ENCODE measurements at places on chromosomes 3 and 15.

DNA sequence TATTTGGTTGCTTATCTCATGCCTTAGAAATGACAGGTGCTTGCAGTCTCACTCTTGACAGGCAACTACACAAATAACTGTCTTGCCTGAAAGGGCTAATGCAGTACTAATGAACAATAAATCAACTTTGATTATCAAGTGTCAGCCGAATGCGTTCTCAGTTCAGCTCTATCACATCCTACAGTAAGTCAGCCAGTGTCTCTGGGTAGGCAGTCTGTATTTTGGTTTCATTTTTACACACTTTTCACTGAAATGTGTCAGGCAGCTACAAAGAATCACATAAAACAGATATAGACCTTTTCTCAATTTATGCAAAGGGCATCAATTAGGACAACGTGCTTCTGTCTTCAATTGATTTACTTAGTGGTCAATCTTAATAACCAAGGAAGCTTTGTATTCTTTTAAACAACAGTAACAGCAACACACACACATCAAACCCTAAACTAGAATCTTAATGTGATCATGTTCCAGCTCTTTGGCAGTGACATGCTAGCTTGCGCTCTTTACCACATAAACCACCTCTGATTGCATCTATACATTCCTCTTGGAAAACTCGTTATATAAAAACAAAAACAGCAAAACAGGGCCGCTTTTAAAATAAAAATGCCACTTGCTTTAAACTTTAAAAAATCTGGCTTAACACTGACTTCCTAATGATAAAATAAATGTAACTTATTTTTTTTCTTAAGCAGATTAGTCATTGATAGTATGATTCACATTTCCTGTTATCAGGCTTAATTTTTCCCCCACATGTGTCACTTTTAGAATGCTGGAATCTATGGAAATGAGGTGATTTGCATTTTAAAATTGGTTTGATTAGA, 520.4 kb downstream of the FOXP1 start:
- DNase-seq: no peak

DNA sequence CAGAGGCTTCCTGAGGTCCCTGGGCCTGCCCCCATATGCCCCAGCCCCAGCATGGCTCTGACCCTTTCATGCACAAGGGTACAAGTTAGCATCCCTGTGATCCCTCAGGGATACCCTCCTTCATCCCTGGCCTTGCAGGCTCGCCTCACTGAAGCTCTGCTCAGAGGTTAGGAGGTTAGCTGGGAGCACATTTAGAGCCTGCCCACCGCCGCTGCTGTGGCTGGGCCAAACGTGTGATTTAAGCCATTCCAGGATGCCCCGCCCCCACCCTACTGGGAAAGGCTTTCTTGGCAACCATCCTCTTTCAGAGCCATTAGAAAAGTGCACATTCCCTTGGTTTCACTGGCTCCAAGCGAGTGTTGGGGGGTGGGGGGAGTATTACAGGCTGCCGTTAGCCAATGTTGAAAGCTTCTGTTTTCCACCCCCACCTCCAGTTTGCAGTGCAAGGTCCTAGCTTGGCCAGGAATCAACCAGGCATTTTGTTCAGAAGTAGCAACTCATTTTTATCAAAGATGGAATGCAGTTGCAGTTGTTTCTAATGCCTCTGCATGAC, 6.3 kb upstream of the HES1 start:
- no peak for DNase-seq

DNA sequence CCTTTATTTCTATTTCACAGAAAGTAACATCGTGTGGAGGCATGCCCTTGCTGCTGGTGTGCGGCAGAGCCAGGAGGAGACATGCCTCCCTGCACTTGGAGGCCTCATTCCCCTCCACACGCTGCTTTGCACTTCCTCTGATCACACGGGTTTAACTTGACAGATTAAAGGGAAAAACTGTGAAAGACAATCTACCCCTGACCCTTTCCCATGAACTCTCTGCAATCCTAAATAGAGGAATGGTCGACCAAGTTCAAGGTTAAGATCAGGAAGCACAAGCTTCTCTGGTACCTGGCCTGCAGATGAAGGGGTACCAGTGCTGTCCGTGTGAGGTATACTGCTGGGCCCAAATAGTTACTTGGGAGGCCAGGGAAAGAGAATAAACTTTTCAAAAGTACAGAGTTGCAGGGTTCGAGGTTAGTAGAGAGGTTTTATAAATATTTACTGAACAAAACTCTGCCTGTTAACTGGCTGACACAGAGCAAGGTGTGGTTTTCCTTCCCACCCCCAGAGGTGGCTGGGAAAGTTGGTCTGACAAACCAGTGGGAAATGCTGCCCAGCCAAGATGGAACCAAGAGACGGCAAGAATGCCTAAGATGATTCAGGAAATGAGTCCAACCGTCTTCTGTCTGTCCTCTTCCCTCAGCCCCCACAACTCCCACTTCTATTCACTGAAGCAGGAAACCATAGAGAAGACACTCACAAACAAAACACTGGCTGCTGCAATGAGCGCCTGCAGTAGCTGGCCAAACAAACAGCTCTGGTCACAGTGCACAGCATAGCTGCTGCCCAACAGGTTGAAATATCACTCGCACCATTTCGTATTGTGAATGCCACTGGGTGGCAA, 79.6 kb downstream of the IGF2BP2 start:
- peak; percentile 89 for DNase-seq

- DNase-seq: peak; percentile 70
Measured at GRCh38 chr3:114093596-114093995, 37.1 kb downstream of the QTRT2 start.

DNA sequence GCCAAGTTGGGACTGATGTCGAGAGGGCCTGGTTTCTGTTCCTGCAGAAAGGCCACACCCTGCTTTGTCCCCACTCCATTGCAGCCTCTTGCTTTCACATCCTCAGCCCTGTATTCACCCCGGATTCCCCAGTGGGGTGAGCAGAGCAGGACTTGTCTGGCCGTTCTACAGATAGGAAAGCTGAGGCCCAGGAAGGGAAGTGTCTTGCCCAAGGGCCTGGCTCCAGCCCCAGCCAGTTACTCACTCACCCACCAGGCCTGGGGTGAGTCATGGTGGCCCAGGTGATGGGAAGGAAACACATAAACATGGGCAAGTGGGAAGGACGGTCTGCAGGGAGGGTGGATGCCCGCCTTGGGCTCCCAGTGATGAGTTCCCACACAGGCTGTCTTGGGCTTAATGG, 6.1 kb upstream of the DUSP7 start:
- no peak for DNase-seq

- DNase-seq: peak; percentile 22
Measured at GRCh38 chr3:59364496-59364895, 314.7 kb upstream of the CFAP20DC start.

DNA sequence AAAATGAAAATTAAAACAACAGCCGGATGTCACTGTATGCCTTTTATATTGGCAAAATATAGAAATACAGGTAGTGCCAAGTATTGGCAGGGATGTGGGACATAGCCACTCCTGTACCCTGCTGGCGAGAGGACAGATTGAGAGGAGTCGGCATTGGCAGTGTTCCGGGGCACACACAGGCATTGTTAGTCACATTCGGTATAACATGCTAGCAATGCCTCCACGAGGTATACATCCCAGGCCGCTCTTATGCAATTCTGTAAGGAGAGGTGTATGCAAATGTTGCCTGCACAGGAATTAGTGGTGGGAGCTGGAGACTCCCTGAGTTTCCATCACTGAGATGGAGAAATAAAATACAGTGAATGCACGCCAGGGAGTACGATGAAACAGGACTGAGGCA, 99.4 kb upstream of the DLG1 start:
- DNase-seq: no peak

DNA sequence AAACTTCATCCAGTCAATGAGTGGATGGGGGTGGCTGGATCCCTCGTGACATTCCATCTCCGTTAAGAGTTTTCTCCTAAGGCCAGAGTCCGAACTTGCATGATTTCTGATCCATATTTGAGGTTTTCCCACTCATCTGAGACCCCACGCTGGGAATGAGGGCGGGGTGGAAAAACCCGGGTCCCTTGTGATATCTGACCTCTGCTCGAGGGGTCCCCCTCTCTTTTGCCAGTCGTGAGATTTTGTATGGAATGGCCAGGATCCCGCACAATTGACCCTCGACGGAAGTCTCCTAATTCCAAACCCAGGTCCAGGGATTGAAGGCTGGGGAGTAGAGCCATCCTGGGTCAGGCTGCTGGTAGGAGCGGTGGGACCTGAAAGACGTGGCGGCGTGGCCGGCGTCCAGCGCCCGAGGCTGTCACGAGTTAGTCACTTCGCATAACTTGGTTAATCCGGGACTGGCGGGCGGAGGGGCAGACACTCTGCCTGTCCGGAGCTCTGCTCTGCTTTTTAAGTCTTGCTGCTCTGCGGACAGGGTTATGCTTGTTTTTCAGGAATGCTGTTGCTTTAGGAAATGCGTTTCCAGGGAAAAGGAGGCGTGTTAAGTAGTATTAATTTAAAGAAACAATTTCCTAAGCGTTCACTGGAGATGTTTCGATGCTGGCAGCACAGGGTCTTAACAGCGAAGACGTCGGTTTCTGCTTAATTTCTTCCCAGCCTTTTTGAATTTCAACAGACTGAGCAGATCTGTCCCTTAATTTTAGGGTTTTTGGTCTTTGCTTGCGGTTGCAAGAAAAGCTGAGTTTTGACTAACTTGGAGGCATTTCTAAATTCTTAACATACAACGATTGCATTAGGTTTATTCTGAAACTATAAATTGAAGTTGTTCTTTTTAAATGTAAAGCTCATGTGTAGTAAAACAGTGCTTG, 69.7 kb upstream of the LRRFIP2 start:
- DNase-seq: no peak

DNA sequence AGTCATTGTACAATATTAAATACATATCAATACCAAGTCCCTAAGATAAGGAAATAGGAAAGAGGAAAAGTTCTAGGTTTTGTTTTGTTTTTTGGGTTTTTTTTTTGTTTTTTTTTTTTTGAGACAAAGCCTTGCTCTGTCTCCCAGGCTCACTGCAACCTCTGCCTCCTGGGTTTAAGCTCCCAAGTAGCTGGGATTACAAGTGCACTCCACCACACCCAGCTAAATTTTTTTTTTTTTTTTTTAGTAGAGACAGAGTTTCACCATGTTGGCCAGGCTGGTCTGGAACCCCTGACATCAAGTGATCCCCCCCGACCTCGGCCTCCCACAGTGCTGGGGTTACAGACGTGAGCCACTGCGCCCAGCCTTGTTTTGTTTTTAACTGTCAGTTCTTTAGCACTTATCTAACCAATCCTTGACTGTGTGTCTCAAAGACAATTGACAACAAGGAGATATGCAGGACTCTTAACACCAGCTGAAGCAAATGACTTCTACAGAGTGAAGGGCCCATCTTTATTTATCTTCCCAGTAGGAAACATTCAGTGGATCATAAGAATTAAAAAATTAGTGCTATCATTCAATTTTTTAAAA, 100.0 kb upstream of the RAP2B start:
- DNase-seq: no peak

DNA sequence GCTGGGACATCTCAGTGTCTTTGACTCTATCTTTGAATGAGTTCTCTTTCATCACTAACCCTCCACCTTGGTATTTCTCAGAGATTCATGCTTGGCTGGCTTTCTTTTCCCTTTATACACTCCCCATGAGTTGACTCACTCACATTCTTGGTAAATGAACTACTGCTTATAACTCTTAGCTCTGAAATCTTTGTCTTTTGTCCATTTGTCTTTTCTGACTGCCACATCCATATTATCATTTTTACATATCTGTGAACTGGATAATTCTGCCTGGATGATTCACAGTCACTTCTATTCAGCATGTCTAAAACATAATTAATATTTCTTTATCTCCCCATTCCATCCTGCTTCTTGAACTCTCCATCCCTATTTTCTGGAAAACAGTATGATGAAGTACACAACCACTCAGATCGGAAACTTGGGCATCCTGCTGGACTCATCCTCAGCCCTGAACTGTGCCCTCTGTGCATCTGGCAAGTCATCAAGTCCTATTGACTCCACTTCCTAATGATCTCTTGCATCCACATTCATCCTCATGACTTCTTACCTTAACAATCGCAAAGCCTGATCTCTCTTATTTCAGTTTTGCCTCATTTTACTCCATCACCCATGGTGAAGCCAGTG, 66.9 kb downstream of the KCNAB1 start:
- no peak for DNase-seq

DNA sequence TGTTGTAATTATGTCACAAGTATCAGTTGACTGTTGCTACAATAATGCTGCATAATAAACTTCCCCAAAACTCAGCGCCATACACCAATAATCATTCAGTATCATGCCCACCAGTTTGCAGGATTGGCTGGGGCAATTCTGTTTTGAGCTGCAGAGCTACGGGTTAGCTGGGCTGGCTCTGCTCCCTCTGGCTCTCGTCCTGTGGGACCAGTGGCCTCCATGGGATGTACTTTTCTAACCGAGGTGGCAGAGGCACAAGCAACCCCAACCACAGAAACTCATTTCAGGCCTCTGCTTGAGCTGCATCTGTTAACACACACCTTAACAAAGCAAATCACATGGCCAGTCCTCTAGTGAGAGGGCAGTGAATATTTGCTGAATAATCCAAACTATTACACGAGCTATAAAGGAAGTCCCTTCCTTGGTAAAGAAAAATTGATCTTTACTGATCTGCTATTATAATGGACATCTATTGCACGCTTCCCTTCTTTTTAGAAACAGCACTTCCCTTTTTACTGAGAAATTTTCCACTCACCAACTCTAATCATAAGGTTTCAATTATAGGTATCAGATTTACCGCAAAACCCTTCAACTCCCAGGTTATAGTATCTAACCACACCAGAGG, 10.9 kb upstream of the BCL2A1 start:
- no peak for DNase-seq

GRCh38 chr3:10093678-10094077, 14.4 kb downstream of the FANCD2OS start:
- DNase-seq: no peak

GRCh38 chr3:70531063-70531657, 218.7 kb upstream of the MDFIC2 start:
- DNase-seq: peak; percentile 13

- DNase-seq: no peak
Measured at GRCh38 chr3:177591379-177591778, 394.1 kb upstream of the TBL1XR1 start.

- no peak for DNase-seq
Measured at GRCh38 chr3:64917914-64918453, 230.2 kb upstream of the ADAMTS9 start.

DNA sequence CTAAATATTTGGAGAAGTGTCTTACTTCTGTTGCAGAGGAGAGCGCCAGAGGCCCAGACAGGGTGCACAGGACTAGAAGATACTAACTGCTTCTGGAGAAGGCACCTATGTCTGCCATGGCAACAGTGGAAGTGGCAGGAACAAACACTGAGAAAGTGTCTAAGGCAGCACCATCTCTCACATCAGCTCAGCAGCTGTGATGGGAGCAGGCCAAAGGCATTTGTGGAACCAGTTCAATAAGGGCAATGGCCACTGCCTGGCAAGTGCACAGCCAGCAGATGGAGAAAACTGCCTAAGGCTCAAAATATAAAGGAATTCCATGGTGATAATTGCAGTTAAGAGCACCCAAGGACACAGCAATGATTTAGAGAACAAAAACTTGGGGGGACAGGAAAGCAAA, 563.0 kb upstream of the CCDC54 start:
- no peak for DNase-seq

GRCh38 chr3:188390775-188391443, 237.0 kb downstream of the LPP start:
- DNase-seq: no peak

All from non-pigmented ciliary epithelial cell (primary cell).